ENCODE measurements at places on chromosomes 7 and 10.

DNA sequence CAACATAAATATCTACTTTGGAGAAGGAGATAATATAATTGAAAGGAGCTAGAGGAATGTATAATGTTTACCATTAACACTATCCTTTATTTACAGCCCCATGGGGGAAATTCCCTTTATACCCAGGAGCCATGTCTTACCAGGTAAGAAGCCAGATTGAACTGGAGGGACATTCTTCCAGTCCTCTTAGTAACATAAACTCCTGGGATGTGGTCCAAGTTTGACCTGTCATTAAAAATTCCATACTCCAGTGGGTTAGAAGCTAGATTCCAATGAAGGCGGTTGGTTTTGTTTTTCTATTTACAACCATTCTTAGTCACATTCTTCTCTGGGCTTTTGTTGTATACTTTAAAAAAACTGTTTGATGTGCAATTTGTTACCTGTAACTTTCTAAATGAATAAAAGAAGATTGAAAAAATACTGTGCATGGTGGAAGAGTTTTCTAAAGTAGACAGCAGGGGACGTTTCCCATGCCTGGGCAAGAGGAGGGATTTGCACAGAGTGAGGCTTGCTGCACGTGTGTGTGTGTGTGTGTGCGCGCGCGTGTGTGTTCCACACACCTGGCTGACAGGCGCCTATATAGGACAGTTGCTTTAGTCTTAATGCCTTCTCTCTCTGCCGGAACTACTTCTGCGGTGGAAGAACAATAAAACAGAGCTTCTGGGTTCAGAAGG lies 2.0 kb downstream of the PLCE1 start:
- no peak for DNase-seq

DNA sequence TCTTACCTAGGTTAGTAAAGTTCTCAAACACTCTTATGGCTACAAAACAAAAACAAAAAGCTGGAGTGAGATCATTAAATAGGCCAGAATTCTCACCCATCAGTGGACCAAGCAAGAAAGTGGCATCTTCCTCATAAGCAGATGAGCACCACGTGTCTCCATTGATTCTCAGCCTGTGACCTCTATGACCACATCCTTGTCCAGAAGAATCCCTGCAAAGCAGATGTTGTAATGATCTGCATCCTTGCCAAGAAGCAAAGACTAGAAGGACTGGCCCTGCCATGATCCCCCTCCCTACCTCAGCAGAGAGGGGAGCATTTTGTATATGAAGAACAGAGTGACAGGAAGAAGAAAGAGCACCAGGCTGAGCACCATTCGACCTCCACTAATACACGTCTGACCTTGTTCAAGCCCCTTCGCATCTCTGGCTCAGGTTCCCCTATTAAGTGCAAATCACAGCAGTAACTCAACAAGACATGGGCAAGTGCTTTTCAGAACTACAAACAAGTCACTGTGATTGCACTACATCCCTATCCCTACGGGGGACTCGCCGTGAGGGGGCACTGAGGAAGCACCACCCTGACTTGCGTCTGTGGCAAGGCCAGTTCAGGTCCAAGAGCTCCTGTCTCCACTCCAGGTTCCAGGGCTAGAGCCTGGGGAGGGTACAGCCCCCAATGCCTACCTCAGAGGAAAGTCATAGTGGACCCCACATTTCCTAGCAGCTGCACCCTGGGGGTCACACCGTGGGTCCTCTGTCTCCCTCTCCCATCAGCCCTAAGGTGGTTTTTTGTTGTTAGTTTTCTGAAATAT lies 22.2 kb upstream of the RASSF4 start:
- DNase-seq, result no peak

DNA sequence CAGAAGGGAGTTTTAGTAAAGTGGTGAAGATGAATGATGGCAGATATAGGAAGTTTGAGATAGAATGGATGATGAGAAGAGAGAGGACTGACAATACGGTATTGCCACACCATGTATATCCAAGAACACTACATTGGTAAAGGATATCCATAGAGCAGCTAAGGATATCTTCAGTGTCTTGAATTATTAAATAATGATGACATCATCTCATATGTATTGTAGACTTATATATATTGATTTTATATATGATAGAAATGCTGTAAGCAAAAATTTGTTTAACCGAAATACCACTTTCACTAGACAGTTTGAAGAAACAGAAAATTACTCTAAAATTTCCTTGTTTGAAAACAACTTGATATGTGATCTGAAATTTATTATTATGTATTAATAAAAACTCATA lies 89.0 kb downstream of the SEPTIN7 start:
- no peak for DNase-seq

DNA sequence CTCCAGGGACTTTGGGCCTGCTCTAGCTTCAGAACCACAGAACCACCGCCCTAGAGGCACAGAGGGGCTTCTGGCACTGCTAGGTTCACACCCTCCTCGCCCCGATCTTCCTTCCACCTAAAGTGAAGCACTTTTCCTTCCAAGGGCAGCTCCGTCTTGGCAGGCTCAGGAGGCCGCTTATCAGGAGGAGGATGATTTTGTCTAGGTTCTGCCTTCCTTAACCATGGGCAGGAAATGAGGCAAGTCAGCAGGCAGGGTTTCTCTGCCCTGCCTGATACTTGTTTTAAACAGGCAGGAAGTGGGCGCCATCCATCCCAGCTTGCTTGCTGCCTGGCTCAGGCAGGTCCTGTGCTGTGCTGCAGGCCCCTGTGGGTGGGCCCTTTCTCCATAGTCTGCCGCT lies 8.3 kb upstream of the ATP6V0E2 start:
- DNase-seq, result peak; percentile 93

GRCh38 chr7:140899883-140900282 lies 24.8 kb downstream of the BRAF start:
- DNase-seq, result no peak

DNA sequence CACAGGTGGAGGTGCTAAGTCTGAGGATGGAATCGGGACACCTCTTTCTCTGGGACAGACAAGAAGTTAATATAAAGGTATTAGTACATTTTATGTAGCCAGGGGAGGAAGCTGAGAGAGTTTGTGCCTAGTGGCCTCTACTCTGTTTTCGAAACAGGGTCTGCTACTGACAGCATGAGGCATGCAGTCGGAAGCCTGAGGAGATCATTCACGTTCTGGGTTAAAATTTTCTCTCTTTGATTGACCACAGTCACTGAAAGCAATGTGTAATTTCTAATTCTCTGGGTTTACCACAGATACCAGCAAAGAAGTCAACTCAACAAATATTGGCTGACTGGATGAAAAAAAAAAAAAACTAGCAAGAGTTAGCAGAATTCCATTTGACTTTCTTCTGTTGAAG lies 53.3 kb upstream of the KCTD7 start:
- no peak for DNase-seq

GRCh38 chr10:130022511-130023299 lies 58.6 kb upstream of the EBF3 start:
- DNase-seq, result no peak

GRCh38 chr10:30384701-30385201 lies 35.7 kb upstream of the MTPAP start:
- DNase-seq, result peak; percentile 80

DNA sequence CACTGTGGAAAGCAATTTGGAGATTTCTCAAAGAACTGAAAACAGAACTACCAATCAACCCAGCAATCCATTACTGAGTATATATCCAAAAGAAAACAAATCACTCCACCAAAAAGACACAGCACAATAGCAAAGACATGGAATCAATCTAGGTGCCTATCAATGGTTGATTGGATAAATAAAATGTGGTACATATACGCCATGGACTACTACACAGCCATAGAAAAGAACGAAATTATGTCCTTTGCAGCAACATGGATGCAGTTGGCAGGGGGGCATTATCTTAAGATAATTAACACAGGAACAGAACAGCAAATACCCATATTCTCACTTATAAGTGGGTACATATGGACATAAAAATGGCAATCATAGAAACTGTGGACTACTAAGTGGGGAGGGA lies 35.4 kb upstream of the WNT8B start:
- no peak for DNase-seq

- DNase-seq, result no peak
Observed at GRCh38 chr7:91041141-91041540, 223.1 kb upstream of the FZD1 start.

- no peak for DNase-seq
Observed at GRCh38 chr7:286266-286665, 3.7 kb upstream of the FOXL3 start.

DNA sequence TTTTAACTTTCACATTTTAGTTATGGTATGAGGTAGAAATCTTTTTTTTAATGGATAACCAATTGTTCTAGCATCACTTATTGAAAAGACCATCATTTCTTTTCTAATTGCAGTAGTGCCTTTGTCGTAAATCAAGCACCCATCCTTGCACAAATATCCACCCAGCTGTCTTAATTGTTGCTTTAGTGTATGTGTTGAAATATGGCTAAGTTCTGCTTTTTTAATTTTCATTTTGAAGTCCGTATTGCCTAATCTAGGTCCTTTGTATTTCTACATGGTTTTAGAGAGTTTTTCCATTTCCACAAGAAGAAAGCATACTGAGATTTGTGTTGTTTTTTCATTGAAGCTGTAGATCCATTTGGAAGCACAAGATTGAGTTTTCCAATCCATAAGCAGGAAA lies 259.6 kb upstream of the SEMA3E start:
- DNase-seq, result peak; percentile 48

- peak; percentile 80 for DNase-seq
Observed at GRCh38 chr7:43648473-43649406, 65.8 kb downstream of the STK17A start.

DNA sequence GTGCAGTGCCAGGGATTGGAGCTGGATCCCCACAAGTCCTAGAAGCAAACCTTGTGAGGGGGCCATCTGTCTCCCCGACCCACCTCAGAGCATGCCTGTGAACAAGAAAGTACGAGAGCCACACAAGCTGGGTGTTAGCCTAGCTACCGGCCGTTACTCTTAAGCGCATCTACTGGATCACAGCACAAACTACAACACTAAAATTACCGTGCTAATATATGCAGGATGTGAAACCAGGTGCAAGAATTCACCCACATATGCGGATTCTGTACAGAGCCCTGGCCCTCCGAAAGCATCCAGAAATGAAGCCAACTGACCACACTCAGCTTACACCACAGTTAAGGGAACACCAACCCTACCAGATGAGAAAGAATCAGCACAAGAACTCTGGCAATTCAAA lies 16.0 kb upstream of the PRSS1 start:
- DNase-seq, result no peak

DNA sequence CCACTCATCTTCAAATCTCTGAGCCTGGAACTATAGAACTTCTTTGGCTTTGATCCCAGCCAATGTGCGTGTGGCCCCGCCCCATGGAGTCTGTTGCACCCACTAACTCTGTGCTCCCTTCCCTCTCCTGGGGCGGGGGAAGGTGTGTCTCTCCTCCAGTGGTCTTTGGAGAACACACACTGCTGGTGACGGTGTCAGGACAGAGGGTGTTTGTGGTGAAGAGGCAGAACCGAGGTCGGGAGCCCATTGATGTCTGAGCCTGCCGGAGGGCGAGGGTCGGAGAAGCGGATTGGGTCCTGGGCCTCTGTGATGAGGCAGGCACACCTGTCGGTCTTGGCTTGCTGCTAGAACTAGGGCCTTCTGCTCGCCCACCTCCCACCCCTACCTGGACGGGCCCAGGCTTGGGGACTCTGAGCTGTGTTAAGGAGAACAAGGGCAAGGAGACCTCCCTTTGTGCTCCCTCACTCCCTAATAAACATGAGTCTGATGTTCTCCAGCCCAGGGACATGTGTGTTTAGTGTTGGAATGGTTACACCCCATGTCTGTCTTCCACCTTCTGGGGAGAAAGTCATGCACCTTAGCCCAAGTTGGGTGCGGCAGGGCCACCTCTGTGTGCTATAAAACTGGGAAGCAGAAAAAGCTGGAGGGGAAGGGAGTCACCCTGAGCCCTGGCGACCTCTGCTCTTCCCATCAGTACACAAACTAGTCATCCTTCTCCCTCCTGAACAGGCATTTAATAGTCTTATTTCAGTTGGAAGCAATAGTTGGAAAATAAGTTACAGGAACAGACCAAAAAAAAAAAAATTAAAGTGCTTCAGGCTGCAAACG lies 4.6 kb downstream of the TRAPPC14 start:
- no peak for DNase-seq

DNA sequence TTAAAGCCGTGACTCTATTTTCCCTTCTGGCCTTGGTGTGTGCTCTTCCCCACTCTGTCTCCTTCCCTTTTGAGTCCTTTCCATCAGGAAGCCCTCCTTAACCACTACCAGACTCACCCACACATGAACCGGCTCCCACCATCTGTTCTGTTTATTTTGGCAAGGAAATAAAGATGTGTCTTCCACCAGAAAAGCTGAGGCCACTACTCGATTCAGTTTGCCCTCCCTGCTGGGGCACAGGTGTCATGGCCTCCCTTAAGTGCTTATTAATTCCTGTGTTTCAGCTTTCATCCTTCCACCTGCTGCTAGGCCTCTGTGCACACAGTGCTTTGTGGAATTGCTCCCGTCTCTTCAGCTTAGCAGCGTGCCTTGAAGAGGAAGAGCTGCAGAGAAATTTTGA lies 16.7 kb downstream of the POR start:
- DNase-seq, result no peak

DNA sequence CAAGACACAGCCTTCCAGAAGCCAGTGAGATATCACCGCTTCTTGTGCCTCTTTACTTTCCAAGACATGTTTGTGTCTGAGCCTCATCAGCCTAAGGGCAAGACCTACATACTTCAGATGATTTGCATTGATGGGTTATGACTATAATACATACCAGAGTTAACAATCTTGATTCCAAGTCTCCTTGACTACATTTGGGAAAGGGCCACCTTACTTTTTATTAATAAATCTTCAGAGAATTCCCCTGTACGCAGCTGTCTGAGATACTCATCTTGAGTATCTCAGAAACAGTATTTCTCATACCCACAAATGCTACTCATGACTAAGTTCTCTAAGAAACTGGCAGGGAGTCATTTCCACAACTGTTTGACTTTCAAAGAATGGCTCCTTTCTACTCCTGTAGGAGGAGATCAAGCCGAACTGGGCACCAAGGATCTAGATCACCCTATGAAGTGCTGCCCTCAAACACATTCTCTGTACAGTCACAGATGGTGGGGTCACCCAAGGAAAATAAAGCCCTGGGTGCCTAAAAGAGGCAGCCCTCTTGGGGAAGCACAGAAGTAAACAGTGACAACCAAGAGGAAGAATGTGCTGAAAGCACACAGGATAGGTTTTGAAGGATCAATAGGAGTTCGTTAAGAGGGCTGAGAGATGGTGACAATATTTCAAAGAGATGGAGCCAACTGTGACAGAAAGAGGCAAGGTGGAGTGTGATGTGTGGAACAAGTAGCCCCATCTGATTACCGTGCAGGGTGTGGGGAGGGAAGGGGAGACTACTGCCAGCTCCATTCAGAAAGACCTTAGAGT lies 138.9 kb downstream of the JAZF1 start:
- DNase-seq, result no peak

DNA sequence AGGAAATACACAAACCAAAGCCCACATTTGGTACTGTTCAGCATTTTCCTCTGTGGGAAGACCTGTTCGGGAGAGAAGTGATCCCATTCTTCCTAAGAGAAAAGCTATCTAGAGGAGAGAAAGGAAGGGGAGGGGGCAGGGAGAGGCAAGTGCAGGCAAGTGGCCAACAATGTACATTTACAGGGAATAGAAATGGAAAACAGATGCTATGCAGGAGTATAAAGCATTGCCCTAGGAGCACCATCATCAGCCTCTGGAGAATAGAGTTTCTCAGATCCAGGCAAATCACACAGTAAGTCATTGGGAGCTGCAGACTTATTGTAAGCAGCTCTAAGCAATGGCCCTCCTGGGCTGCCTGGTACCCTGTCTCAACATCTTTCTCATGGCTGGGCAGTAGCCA lies 424.4 kb upstream of the AUTS2 start:
- DNase-seq, result no peak

GRCh38 chr7:91556956-91557650 lies 292.9 kb downstream of the FZD1 start:
- DNase-seq, result no peak

- no peak for DNase-seq
Observed at GRCh38 chr7:101868191-101868950, 50.9 kb downstream of the CUX1 start.

Data from Kasumi-1 (cell line).